Activated CD4-positive, alpha-beta T cell treated with anti-CD3 and anti-CD28 coated beads, Interleukin-2, amount 50 U/mL, for 24 hours (primary cell): ENCODE measurements at places on chromosomes 2 and 18.

DNA sequence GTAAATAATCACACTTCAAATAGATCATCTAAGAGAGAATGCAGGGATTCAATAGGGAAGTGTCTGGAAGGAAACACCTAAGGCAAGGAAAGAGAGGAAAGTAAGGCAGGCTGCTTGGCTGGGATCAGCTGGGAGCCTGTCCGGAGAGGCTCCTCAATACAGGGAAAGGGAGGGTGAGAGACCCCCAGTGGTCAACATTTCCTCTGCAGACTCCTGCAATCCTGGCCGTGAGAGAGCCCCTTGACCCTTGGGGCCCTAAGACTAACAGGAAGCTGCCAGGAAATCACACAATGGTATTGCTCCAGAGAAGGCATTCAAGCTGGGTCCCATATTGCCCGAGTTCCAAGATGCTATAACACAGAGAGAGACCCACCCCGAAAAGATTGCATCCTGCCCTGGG lies 549.4 kb downstream of the NYAP2 start:
- no peak for DNase-seq

GRCh38 chr2:96213379-96213778 lies 4.8 kb upstream of the STARD7 start:
- DNase-seq = no peak

DNA sequence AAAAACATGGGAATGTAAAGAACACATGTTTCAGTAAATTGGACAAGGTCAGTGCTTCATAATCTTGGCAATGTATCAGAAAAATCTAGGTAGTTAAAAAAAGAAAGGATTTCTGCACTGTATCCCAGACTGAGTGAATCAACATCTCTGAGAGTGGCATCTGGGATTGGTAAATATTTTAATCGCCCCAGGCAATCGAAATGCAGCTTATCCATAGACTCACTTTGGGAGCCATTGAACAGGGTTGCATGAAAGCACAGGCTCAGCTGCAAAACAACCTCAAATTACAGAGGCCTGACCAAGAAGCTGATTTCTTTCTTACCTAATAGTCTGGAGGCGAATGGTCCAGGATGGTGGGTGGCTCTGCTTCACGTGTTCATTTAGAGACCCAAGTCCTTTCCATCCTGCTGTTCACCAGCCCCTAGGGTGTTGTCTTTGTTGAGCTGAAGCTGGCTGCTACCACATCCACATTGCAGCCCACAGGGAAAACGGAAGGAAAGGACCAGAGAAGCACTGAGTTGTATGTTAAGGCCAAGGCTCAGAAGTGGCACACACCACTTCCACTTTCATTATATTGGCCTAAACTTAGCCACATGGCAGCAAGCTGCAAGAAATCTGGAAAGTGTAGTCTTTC lies 59.0 kb downstream of the MOGAT1 start:
- DNase-seq = no peak

DNA sequence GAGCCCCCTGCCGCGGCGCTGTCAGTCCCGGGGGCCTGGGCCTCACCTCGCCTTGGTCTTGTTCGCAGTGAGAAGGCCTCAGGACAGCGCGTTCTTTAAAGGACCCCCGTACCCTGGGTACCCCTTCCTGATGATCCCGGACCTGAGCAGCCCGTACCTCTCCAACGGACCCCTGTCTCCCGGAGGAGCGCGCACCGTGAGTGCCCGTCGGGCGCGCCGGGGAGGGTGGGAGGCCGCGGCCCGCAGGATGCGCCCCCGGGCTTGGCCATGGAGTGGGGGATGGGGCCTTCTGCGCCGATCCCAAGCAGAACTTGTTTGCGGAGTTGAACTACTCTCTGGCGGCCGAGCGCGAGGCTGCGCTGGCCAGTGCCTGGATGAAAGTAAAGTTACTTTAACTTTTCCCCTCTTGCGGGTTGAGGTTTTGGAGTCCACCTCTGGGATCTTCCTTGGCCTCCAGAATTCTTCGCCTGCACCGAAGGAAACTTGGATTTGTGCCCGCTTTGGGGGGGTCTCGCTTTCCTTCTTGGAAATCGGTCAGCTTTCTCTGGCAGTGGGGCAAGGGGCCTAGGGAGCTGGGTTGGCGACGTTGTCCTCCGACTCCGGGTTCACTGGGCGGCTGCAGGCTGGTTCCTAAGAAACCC lies 1.2 kb downstream of the TCF7L1 start:
- DNase-seq = no peak

DNA sequence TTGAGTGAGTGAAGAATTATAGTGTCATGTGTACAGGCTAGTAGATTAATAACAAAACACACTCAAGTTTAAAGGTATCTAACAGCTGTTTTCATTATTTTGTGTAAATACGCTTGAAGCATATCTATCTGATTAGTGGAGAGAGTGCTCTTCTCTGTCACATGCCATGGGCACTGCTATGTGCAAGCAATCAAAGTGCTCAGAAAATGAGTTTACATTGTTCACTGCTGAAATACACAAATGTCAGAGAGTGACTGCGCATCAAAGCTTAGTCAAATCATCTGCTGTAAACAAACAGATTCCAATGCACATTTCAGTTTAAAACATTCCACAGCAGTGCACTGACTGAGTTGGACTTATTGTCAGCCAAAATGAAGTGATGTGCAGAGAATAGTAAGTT lies 423.4 kb downstream of the ZEB2 start:
- DNase-seq = no peak

DNA sequence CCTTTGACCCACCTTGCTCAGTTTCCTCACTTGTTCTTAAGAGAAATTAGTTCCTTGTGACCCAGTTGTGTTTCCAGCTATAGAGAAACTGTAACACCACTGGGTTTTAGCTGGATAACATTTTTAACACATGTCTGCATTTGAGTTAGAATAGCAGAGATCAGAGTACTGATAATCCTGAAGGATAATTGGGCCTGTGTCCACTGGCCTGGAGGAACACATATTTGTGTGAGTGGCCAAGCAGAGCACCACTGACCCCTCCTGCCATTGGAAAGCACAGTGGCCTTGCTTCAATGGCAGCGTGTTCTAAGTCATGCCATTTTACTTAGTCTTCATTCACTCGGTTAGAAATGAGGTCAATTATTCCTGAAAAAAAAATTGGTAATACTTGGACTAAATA lies 42.6 kb downstream of the PKP4 start:
- DNase-seq = no peak

DNA sequence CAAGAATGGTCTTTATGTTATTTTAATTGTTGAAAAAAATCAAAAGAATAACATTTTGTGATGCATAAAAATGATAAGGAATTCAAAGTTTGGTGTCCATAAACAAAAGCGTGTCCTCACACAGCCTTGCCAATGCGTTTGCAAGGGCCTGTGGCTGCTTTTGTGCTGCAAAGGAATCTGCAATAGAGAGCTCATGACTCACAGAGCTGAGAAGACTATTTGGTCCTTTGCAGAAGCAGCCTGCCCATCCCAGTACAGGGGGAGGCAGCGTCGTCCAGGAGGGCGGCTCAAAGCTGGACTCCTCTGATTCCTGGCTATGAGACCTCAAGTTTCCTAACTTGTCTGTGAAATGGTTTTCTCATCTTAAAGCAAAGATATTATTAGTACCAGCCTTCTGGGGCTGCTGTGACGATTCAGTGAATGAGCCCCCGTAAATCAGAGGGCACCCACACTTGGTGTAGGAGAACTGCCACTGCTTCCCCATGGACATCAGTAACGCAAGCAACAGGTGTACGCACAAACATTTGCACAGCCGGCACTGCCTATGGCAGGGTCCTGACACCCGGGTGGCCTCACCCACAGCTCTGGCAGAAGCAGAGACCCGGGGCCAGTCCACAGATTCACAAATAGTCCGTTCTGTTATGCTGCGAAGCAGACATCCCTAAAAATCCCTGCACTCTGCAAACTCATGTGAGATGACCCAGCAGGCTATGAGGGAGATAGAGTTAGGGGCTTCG lies 70.6 kb upstream of the ASAP2 start:
- DNase-seq = no peak

- no peak for DNase-seq
Observed at GRCh38 chr2:138035608-138036217, 71.4 kb downstream of the HNMT start.

DNA sequence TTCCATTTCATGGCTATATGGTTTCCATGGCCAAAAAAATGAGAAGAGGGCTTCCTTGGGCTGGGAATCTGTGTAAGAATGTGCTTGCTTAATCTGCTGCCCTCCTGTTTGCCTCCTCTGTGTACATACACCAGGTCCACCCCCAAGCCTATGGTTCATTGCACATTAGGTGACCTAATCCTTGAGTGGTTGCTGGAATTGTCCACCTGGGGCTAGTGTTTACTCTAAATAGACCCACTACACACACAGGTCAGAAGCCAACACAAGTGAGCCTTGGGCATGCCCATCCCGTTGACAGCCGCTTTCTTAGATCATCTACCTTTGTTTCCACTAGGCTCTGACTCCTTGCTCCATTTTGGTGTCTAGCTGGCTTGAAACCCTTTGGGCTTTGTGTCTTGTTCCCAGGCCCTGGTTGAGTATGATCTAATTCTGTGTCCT lies 59.2 kb upstream of the ATL2 start:
- DNase-seq = no peak

GRCh38 chr18:52624702-52625101 lies 284.7 kb downstream of the DCC start:
- no peak for DNase-seq

DNA sequence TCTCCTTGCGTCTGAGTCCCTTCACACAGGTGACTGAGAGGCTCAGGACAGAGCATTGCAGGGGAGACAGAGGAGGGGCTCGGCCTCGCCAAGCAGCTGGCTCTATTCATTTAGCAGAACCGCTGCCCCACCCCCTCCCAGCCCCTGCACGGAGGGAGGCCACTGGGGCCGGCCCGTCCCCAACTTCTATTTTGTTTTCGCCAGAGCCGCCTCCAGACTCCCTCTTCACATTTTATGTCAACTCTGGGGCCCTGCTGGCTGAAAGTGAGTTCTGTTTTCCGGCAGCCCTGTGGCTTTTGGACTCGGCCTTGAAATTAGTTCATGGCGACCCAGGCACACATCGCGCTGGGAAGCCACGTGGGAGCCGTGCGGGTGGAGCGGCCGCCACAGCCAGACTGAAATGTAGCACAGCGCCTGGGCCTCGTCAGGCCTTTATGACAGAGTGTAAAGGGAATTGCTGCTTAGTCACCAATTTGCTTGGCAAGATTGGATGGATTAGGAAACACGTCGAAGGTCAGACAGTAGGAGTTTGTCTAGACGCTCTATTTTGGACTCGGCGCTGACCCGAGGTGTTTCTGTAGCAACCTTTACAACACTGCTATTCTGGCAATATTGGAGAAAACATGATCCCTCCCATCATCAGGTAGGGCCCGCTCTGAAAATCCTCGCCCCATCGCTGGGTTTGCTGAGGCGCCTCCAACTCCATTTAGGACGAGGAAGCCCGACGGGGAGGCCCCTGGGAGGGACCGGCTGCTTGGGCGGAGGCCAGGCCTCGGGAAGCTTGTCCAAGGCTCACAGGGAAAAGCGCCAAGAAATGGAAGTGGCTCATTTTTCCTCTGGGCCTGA lies 90.7 kb upstream of the CTDP1 start:
- DNase-seq = no peak

DNA sequence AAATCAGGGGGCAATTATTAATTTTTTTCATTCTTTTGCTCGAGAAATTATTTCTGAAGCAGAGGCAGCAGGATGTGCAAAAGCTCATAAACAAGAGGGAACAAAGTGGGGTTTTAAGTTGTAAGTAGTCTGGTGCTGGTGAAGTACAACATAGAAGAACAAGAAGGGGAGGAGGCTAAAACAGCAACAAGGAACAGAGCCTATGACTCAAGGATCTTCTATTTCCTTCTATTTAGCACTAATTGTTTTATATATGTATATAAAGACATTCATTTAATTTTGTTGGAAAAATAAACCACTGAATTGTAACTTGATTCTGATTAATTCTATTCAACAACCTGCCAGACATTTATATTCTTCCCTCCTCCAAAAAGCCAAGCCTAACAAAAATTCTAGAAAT lies 35.0 kb downstream of the YES1 start:
- DNase-seq = no peak

GRCh38 chr2:209424199-209424701 lies 403 bp downstream of the MAP2 start:
- DNase-seq = no peak

DNA sequence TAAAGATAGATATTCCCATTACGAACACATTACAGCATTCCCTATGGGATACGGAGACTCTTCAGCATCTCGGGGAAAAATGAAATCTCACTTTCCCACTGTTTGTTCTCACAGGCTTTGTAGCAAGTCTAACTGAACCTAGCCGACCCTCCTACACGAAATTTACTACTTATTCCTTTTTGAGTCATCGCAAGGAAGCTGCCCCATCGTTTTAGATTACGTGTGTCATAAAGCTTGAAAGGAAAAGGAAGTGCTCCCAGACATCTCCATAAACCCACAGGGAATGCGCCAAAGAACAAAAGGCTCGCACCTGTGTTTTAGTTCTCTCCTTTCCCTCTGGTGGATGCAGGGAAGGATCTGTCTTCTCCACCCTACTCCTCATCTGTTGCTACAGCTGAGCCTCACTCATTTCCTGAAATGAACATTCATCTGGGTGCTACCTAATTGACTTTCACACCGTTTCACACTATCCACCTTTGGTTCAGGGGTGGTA lies 76.2 kb upstream of the STK39 start:
- no peak for DNase-seq

DNA sequence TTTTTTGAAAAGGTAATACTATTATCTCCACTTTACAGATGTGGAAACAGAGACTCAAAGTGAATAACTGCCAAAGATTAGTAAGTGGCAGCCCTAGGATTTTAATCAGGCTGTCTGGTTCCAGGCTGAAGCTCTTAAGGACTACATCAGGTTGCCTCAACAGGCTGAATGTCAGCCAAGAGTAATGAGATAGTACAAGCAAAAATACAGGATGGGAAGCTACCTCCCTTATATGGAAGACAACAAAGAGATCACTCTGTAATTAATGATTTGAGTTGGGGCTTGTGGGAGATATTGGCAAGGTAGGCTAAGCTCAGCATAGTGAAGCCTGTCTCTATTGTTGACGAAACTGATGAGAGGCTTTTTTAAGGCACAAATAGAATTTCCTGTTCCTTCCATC lies 323.1 kb downstream of the KCNJ3 start:
- DNase-seq = no peak
